Neuronal stem cell (in vitro differentiated cells): ENCODE measurements at places on chromosomes 2 and 18.

DNA sequence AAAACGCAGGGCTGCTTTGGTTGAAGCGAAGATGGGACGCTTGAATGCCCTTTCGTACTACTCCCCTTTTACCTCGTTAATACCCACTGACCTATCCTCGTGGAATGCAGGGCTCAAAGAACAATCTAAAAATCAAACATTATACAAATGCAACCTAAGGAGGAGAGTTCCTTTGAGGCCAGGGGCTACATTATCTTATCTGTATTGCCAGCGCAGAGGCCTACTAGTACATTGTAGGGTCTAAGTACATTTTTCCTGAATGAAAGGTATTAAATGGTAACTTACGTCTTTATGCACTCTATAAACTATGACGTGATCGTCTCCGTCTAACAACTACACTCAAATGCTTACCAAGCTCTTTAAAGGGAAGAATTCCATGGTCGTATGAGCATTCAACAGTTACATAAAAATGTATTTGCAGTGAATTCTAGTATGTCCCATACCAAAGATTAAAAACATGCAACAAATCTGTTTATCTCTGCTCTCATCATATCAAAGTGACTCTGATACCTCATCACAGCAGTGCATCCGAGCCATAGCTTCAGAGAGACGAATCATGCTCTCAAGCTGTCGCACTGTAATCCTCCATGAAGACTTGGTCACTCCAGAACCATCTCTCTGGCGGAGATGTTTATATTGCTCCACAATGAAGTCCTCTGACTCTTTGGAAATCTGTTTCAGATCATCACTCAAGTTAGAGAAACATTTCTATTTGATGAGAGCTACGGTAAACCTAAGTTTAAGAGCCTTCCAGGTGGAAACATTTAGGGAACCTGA is 14.1 kb upstream of the LCT start:
- no peak for DNase-seq

GRCh38 chr2:196137271-196137670 is 34.1 kb downstream of the STK17B start:
- DNase-seq = no peak

DNA sequence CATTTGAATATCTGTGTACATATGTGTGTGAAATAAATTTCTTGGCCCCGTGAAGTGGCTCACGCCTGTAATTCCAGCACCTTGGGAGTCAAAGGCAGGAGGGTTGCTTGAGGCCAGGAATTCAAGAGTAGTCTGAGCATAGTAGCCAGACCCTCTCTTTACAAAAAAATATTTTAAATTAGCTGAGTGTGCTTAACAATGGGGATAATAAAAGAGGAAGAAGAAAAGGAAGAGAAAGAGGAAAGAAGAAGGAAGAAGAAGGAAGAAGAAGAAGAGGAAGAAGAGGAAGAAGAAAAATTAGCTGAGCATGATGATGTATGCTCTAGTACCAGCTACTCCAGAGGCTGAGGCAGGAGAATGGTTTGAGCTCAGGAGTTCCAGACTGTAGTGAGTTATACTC is 52.1 kb upstream of the XPO1 start:
- no peak for DNase-seq

DNA sequence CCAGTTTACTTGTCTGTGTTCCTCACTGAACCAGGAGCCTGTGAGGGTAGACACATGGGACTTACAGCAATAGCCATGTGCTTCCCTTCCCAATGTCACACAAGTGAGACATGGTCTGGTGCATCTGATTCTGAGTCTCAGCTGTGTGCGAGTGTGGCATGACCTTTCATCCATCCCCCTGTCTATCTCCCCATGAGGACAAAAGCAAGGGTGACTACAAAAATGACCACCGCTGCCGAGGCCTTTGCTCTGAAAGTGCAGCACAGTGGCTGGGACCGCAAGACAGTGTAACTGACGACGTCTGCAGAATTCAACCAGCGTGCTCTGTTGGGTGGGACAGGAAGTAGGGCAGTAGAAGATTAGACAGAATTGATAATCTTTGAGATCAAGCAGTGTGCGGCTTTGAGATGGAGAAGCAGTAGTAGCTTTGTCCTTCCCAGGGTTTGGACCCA is 50.5 kb downstream of the RAB31 start:
- DNase-seq = no peak

DNA sequence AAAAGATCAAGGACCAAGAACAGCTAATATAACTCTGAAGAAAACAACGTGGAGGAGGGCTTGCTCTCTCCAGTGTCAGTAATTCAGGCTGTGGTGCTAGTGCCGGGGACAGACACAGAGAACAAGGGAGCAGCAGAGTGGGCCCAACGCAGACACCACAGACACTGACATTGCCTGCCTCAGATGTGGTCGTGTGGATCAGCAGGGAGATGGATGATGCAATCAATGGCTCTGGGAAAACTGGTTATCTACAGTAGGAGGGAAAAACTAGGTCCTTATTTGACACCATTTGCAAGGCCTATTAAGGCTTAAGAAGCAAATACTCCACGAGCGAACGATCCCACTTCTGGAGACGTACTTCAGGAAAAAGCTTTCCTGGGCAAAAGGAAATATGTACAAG is 36.1 kb downstream of the HDLBP start:
- DNase-seq = no peak

- no peak for DNase-seq
These were observed 223.7 kb downstream of the ANKRD30B start for GRCh38 chr18:14971461-14972185.
